Left colon (tissue), 2 donors: ENCODE measurements at places on chromosomes 1 and 21. TPM values are rescaled to one million over a fixed set of nuclear protein-coding genes. Genes with fewer than 3 reads are reported as not detected.
A peak's percentile ranks its signal among the peaks of the same experiment; 100 is the strongest.

GBP6 gene
- not detected for total RNA-seq

CD1B gene
- not detected for total RNA-seq

SPRR2F gene
- not detected for total RNA-seq

PDPN gene
- 4.1 TPM for total RNA-seq

ORC1 gene
- 1.7 TPM for total RNA-seq

SYTL1 gene
- 12.9 TPM for total RNA-seq

C2CD2 gene
- 13.5 TPM for total RNA-seq

COL8A2 gene
- 0.55 TPM for total RNA-seq

DNA sequence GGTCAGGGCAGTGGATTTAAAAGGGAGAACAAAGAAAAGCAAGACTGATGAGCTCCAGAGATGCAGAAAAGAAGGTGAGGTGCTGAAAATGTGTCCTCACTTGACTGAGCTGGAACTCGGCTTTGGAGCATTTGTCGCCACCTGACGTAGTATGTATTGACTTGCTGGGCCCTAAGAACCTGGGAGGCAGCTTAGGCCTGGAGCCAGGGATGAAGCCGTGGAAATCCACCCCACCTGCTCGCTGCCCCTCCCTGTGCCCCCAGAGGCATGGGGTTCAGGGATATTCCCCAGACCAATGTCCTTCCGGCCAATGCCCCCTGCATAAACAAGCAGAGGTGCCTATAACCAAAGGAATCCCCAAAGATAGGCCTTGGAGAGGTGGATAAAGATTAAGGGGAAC, 14.3 kb downstream of the MRAP start:
- DNase-seq = no peak

GRCh38 chr1:12518931-12519692, 98.9 kb downstream of the DHRS3 start:
- DNase-seq = peak; percentile 56

DNA sequence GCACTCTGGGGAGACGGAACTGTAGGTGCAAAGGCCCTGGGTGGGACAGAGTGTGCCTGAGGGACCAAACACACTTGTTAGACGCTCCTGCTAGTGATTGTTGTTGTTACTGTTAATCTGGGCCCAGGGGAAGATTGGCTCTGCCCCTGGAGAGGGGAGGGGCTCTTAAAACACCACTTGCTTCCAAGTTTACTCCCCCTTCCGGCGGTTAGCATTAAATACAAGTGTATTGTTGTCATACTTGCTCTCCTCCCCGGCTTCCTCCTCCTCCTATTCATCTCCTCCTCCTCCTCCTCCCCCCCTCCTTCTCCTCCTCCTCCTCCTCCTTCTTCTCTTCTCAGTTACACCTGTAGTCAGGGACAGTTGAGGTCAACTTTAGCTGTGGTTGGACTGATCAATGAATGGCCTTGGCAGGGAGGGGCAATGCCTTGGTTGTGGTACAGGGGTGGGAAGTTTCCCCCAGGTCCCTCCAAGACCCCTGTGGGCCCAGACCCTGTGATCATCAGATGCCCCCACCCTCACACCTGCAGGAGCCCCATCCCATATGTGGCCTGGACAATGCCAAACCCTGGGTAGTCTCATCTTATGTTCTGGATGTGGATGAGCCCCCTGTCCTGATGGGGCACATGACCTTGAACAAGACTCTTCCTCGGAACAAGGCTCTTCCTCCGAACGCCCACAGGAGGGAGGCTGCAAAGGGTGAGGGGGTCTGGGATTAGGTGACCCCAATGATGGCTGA, 217.3 kb downstream of the PTPRU start:
- no peak for DNase-seq

DNA sequence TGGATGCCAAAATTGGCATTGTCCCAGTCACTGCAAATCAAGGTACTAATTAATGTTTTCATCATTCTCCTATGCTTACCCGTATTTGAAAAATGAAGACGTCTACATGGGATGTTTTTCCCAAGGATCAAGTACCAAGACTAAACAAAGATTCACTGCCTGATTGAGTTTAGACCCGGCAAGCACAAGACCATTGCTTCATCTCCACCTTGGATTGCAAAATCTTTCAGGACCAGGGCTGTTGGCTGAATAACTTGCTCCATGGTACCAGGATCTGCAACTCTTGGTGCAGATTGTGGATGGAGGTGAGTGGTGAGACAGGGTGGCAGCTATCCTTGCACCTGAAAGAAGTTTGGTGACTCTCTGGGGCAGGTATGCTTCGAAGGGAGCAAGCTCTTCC, 122.5 kb upstream of the ETS2 start:
- no peak for DNase-seq

GRCh38 chr1:15916417-15916816, 59.5 kb downstream of the ZBTB17 start:
- DNase-seq = no peak

DNA sequence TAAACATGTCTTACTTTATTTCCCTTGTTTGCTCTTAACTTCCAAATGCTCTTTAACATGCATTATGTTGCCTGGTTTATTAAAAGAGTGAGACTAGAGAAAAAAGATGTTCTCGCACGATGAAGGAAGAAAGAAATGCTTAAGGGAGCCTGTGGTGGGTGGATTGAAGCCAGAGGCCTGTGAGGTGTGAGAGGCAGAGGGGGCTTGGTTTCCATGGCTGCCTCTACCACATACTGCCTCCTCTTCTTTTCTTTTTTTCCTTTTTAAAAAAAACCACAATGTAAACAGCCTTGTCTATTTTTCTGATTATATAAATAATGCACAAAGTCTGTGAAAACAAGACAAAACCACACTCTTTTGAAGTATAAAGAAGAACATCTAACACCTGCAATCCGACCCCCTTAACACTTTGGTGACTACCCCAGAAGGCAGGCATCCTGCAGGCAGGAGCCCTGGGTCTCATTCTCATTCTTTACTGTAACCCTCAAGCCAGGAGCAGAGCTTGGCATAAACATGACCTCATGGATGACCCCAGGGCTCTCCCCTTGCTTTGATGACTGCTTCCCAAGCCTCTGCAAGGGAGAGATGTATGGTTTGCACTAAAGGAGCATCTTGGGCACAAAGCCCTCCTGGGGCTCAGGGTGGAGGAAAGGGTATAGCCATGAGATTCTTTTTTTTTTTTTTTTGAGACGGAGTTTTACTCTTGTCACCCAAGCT, 10.1 kb upstream of the PARP1 start:
- no peak for DNase-seq

DNA sequence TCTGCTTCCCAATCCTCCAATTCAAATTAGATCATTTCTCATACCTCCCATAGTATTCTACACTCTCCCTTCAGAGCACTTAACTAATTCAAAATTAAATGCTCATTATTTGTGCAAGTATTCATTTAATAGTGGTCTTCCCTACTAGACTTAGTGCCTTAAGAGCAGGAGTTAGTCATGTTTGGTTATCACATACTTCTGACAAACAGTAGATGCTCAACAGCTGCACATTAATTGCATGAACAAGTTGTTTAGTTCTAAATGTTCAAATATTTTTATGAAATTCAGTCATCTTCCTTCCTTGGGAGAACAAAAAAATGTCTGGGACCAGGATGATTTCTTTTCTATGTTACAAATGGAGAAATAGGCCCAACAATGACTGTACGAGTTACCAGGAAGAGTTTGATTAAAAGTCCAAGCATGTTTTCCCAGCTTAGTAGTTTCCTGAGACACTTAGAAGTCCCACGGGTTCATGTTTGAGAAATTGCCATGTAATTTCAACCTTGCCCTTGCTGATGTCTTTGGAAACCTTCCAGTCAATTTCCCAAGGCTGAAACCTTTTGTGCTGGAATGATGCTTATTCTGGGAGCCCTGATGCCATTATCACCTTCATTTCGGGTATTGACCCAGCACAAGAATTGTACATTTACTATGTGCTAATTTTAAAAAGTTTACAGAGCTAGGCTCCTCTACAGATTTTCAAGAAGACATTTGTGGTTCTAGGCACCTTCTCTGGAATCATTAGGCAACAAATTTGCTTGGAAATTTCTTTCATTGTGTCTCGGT, 437.9 kb upstream of the PLXNA2 start:
- no peak for DNase-seq

DNA sequence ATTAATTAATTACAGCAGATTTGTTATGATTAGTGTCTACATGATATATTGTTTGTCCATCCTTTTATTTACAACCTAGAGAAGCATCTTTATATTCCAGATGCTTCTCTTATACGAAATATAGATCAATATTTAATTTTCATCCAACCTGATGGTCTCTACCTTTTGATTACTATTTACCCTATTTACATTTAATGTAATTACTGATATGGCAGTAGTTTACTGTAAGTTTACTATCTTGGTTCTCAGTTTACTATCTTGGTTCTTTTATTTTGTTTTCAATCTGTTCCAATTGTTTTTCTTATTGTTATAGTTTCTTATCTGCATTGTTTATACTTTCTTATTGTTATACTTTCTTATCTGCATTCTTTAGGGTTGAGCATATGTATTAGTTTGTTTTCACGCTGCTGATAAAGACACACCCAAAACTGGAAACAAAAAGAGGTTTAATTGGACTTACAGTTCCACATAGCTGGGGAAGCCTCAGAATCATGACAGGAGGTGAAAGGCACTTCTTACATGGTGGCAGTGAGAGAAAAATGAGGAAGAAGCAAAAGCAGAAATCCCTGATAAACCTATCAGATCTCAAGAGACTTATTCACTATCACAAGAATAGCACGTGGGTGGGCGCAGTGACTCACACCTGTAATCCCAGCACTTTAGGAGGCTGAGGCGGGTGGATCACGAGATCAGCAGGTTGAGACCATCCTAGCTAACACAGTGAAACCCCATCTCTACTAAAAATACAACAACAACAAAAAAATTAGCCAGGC, 28.9 kb downstream of the FAF1 start:
- DNase-seq = no peak

- DNase-seq = peak; percentile 85
Observed at GRCh38 chr21:42737951-42738590, 84.7 kb downstream of the PDE9A start.

- no peak for DNase-seq
Observed at GRCh38 chr1:193486671-193487229, 300.3 kb upstream of the B3GALT2 start.

GRCh38 chr1:26079178-26079563, 11.7 kb upstream of the TRIM63 start:
- DNase-seq = no peak

DNA sequence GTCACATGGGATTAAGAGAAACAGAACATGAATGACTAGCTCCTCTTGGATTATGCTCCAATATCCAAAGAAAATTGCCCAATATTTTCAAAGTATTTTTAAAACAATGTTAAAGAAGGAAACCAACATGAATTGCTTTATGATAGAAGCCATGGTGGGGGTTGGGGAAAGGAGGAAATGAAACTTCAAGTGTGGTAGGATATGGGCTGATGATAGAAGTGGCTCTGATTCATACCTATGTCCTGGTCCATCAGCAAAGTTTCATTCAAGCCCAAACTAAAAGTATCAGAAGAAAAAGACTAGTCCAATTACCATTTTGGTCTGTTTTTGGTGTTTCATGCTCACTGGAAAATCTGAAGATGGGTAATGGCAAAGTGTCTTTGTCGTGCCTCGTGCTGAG, 104.2 kb upstream of the PROX1 start:
- DNase-seq = no peak

DNA sequence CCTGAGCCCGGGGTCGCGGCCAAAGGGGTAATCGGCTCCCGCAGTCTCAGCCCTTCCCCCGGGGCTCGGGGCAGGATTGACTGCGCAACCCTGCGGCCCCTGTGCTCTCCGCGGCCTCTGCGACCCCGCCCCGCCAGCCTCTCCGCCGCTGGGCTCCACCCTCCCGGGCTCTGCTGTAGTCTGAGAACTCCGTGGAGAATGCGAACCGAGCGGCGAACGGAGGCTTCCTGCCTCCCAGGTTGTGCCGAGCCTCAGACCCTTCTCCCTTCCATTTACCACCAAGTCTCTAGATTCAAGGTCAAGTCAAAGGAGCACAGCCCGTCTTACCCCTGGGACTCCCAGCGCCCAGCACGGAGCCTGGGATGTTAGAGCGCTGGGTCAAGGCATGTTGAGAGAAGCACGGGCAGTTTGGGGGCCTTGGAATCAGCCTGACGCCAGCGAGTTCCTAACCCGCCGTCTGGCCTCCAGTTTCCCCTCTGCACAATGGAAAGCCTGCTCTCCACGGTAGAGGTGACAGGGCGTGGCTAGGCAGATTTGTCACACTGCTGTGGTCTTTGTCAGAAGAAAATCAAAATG, 3.0 kb downstream of the ATP2B4 start:
- peak; percentile 69 for DNase-seq

DNA sequence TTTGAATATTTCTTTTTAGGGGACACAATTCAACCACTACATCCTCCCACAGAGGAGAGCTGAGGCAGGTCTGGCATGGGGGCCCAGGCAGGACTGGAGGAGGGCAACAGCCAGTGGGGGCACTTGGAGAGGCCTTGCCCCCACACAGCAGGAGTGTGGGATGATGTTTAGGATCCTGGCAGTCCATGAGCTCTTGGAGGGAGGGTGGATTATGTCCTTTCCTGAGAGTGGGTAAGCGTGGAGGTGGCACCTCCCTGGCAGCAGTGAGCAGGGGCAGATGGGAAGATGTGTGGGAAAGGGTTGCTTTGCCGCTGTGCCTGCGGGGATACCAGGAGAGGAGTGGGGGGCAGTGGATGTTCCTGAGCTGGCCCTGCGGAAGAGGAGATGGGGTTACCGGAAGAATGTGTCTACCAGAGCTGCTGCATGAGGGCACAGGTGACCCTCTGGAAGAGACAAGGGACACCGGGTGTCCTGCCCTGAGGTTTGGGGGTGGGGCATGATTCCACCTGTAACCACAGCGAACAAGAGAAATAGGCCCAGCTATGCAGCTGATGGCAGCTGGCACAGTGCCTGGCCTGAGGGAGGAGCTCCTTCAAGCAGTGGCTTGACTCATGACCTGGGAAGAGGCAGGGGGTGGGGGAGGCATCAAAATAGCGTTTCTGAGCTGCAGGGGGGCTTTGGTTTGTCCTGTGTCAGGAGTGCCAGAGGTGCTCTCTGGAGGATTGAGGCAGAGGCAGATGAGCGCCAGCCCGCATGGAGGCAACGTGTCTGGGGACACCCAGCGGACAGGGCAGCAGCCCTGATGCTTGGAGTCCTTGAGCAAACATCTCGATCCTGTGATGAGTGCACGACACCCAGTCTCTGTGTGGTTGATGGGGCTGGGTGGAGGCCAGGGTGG, 123.9 kb upstream of the TMPRSS2 start:
- peak; percentile 87 for DNase-seq

GRCh38 chr1:218964471-218965185, 209.1 kb upstream of the LYPLAL1 start:
- DNase-seq = no peak

GRCh38 chr1:84689514-84690396, 506 bp downstream of the SSX2IP start:
- DNase-seq = peak; percentile 60

GRCh38 chr1:186535388-186536133, 74.6 kb upstream of the PDC start:
- DNase-seq = no peak

- no peak for DNase-seq
Observed at GRCh38 chr1:150392627-150393026, 28.7 kb downstream of the RPRD2 start.

DNA sequence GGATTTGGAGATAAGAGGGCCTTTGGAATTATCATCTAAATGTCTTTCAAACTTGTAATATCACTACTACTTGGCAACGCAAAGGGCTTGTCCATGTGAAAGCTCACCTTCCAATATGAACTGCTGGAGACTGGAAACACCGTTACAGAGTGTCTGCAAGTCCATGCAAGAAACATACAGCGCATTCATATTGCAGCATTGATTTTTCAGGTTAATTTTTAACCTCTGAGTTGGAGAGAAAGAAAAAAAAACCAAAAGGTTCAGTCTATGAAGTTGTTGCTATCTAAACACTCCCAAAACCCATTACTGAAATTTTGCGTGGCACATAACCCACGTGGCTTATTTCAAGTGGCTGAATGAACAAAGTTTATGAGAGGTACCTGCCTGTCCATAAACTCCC, 23.8 kb downstream of the DAB1 start:
- no peak for DNase-seq

GRCh38 chr1:86521522-86521891, 25.4 kb upstream of the CLCA4 start:
- no peak for DNase-seq
